ENCODE measurements at places on chromosomes 3 and 15.
A peak's percentile ranks its signal among the peaks of the same experiment; 100 is the strongest.

- DNase-seq, result no peak
Measured at GRCh38 chr3:5735896-5736295, 548.4 kb downstream of the EDEM1 start.

DNA sequence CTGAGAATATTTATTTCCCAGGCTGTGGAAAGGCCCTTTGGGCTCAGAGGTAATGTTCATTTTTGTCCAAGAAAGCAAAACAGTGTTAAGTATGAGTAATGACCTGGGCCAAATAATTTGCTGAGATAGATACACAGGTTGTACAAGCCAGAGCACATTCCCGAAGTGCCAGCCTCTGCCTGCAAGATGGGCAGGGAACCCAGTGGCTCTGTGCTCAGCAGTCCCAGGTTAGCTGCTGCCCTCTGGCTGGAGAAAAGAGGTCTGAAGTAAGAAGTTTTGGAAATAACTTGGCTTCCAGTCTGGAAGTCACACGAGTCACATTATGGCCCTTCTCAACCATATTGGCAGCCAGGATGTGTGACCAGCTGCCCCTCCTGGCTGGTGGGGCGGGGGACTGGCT lies 20.2 kb downstream of the MYZAP start:
- DNase-seq, result no peak

DNA sequence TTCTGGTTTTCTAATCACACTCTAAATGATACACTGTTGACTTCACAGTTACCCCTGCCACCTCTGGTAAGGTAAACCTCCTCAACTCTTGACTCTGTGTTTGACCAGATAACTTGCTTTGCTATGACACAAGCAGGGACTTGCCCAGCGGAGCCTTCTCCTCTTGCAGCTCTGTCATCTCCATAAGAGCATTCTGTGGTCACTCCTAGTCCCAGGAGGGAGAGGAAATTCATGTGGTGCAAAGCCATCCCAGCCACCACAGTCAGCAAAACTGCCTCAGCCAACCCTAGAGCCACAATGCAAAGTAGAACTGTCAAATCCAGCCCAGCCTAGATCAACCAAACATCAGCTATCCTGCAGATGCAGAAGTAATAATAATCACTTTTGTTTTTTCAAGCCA lies 144.7 kb upstream of the GADL1 start:
- DNase-seq, result no peak

DNA sequence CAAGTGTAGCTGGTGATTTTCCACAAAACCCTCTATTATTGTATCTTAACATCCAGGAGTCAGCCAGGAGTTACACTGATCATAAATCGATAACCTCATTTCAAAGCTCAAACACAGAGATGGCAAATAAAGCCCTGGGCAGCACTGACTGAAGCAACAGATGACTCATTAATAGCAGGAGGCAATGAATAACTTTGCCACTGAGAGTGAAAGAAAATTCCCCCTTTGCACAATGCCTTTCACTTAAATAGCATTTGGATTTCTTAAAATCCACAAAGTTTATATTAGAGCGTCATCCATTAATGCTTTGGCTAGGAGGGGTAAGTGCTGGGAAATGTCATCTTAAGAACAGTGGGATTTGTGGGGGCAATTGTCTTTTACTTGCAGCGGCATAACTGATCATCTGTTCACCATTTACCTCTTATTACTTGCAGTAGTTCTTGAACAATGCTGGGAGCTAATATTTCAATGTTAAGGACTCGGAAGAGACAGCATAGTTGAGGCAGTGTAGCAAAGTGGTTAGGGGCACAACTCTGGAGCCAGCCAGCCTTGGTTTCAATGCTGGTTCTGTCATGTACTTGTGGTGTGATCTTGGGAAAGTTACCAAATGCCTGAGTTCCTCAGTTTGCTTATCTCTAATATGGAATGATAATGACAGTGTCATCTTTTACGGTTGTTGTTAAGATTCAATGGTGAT lies 630.4 kb upstream of the TBL1XR1 start:
- DNase-seq, result no peak

DNA sequence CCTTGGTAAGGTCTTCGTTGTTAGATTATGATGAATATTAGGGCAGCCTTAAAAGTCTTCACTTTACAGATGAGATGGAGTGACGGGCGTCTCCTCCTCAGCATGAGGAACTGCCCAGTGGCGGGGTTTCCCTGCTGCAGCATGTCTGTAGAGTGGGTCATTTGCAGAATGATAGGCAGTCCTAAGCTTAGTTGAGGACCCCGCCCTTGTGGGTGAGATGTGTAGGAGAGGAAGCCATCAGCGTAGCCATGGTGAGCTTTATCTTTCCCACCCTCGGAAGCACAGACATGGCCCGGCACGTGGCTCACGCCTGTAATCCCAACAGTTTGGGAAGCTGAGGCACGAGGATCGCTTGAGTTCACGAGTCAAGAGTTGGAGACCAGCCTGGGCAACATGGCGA lies 877 bp downstream of the NIT2 start:
- no peak for DNase-seq

DNA sequence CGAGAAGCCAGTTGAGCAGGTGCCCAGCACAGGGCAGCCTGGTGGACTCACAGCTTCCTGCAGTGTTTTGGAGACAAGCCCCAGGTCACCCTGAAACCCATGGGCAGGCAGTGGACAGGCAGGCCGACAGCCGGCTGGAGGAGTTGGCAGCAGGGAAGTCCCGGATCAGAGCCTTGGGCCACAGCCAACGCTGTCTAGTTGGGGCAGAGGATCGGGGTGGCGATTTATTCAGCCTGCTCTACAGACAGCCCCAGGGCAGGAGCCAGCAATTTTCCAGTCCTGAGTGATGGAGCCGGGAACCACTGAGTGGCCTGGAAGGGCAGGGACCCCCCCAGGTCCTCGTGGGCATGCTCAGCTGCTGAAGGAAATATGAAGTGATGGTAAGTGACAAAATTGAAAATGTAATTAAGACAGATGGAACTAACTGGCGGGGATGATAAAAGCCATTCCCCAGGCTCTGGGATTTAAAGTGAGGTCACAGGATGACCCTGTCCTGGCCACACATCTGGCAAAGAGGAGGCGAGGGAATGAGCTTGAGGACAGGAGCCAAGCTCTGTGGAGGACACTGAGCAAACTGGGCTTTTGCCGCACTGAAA lies 34.4 kb upstream of the TBC1D21 start:
- DNase-seq, result no peak

DNA sequence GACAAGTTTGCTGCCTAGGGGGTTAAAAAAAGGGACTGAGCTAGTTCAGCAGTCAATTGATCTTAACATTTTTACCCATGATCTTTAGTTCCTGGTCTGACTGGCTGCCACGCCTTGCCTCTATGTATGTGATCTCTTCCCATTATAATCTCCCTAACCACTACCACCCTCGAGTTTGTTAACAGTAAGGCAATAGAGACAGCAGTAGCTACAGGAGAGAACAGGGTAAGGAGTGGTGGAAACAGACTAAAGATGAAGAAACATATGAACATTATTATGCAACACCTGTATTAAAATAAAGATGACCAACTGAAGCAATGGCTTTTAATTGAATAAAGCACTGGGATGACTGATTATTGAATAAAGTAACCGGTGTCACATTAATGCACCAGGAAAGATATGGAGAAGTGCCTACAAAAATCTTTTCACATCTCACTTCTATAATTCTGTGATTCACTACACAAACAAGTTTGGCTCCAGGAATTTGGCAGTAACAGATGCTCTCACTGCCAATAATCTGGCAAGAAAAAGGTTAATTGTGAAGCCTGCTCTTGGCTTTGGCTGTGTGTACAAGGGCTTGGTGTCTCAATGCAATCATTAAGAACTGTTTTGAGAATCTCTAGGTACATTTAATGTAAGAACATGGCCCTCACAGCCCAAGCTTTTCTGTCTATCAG lies 95.7 kb downstream of the HHLA2 start:
- no peak for DNase-seq

DNA sequence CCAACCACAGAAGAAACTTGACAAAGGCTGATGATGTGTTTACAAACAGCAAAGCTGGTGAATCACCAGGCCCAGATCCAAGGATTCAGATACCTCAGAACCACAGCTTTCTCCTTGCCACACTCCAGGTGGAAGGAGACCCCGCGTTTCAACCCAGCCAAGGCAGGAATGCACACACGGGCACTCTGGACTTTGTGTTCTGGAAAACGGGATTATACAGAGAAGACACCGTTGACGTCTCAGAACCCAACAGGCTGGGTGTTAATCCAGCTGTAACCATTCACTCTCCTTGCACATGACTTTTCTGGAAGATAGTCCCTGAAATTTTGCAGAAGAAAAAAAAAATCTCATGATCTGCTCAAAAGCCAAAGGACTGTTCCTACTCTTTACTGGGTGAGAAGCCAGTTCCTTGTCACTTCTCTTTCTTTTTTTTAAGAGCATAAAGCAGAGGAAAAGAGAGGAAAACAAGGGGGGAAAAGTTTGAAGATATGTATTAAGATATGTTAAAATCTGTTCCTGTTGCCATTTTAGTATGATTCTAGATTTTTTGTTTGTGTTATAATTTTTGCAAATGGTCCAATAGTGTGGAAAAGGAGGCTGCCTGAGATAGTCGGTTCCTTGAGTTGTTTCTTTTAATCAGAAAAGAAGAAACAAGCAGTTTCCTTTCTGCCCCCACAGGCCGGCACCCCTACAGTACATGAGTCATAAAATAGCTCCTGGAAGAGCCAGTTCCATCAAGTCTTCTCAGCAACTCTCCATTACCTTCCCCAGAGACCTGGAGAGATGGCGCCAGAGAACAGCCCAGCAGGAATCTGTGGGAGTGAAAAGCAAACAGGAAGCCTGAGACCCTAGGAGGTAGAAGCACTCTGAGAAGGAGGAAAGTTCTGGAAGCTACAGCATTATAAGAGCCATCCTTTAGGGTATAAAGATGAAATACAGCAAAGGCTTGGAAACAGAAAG lies 73.1 kb downstream of the RORA start:
- DNase-seq, result no peak

GRCh38 chr3:171380711-171381425 lies 79.3 kb downstream of the TNIK start:
- no peak for DNase-seq

GRCh38 chr3:131705099-131705498 lies 202.3 kb upstream of the MRPL3 start:
- DNase-seq, result no peak

GRCh38 chr3:107826727-107827126 lies 264.1 kb downstream of the CD47 start:
- DNase-seq, result no peak

- peak; percentile 3 for DNase-seq
Measured at GRCh38 chr3:192850451-192850981, 67.1 kb downstream of the MB21D2 start.

- DNase-seq, result no peak
Measured at GRCh38 chr15:48945386-48945785, 18.3 kb downstream of the SHC4 start.

- DNase-seq, result no peak
Measured at GRCh38 chr3:102038477-102039142, 189.3 kb downstream of the NFKBIZ start.

DNA sequence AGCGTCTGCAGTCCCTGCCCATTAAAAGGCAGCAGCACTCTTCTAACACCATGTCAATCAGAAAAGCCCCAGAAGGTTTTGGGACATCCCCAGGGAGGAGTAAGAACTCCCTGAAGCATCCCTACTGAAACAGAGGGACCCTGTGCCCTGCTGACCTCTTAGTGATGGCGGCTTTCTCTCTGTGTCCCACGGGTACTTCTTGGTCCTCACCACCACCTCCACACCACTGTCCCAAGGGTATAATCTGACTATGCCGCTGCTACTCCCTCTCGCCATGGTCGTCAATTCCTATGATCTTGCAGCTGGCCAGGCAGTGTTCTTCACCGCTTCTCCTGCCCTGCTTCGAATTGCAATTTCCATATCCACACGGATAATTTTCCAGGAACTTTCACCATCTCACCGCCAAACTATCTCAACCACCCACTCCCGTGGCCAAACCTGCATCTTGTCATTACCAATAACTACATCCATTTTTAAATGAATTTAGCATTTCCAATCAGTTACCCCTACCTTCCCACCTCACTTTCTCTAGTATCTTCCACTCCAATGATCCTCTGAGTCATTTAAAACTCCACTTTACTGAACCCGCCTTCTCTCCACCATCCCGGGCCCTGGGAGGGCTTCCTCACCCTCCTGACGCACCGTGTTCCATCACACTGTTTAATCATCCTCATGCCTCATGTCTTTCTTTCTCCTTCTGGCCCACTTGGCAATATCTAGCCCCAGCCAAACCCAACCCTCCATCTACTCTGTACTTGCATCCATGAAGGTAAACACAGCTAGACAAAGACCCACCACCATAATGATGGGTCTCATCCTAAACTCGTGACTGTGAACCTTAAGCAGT lies 23.7 kb downstream of the PRR23E start:
- DNase-seq, result no peak

DNA sequence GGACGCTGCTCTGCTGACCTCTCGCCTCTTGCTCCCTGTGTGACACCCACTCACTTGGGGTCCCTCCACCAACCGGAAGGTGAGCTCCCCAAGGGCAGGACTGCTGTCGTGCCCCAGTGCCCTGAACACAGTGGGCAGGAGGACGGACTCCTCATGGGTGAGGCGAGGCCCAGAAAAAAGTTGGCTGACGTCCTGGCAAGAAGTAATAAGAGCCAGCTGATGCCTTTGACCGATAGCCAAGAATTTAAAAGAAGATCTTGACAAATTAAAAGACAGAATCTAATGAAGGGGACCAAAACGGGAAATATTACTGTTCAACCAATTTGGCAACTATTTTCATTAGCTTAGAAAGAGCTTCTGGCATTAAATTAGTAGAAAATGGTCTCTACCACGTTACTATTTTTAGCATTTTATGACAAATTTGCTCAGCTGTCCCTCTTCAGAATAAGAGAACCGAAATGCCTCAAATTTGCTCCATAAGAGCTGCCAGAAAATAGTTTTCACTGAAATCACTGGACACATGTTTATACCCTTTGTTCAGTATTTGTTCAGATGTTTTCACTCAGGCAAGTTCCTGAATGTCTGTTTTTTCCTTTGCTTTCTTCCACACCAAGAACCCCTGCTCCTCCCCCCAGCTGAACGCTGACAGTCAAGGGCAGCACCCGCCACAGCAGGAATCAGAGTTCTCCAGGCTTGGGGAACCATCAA lies 60.5 kb downstream of the XXYLT1 start:
- no peak for DNase-seq

DNA sequence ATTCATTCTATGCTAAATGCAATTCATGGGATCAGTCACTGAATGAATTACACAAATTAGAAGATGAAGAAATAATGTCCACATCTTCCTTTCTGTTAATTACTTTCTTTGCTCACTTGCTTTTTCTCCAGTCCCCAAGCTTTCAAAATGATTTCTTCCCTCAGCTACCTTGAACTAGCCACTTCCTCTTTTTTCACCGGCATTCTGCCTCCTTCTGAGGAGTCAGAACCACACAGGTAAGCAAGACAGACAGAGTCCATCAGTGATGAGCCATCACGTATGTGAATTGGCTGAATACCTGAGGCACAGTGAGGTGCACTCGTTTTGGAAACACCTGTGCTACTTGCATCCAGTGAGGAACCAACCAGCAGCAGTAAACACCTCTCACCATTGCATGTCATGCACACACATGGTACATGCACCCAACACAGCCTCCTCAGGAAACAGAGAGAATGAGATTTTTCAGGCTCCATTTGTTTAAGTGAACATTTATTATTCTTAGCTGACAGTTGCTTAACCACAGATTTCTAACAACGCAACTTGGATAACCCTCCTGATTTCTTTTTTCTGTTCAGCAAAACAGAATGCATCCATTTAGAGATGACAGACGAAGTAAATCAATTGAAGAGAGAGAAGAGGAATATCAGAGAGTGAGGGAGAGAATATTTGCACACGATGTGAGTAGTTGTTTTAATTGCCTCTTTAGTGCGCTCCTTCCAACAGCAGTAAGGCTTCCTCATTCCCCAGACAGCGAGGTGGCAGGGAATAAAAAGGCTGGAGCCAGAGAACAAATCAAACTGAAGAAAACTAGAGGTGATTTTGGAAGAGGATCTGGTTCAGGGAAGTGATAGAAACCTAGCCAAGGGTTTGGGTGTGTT lies 69.3 kb downstream of the ARPP21 start:
- no peak for DNase-seq
